ENCODE measurements at places on chromosomes 5 and 9. TPM values are rescaled to one million over a fixed set of nuclear protein-coding genes. Genes with fewer than 3 reads are reported as not detected.

DNA sequence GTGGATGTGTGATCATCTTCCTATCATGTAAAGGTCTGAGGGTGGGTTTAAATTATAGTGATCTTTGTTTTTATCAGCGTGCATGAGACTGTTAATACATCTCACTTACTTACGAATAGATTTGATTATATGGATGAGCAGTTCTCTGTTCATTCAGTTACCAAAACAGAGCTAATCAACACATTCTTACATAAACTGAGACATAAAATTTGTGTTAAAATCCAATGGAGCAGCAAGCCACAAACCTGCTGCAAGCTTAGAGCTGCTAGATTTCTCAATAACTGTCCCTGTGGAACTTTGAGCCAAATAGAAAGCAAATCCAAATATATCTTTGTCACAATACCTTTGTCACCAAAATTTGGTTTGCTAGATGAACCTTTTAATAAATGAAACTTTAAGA, 50.1 kb downstream of the NUDT12 start:
- DNase-seq = no peak

- no peak for DNase-seq
Observed at GRCh38 chr5:135181653-135182052, 147.6 kb upstream of the PITX1 start.

GRCh38 chr9:96513622-96514021, 63.7 kb downstream of the HABP4 start:
- DNase-seq = no peak

- no peak for DNase-seq
Observed at GRCh38 chr5:171010816-171011215, 149.0 kb downstream of the RANBP17 start.

The FBLL1 gene
- 1.5 TPM for total RNA-seq
